ENCODE measurements at places on chromosomes 6 and 20.

GRCh38 chr20:52410731-52411234 is 219.2 kb upstream of the ZFP64 start:
- DNase-seq, result no peak

- no peak for DNase-seq
Measured at GRCh38 chr20:63322933-63323273, 29.9 kb downstream of the COL20A1 start.

GRCh38 chr6:2917801-2918445 is 14.8 kb upstream of the SERPINB9 start:
- no peak for DNase-seq

- DNase-seq, result no peak
Measured at GRCh38 chr20:58438970-58439808, 50.2 kb downstream of the VAPB start.

GRCh38 chr20:31984981-31985471 is 17.1 kb downstream of the XKR7 start:
- DNase-seq, result no peak

- DNase-seq, result peak; percentile 81
Measured at GRCh38 chr20:12053353-12053752, 135.7 kb downstream of the BTBD3 start.

DNA sequence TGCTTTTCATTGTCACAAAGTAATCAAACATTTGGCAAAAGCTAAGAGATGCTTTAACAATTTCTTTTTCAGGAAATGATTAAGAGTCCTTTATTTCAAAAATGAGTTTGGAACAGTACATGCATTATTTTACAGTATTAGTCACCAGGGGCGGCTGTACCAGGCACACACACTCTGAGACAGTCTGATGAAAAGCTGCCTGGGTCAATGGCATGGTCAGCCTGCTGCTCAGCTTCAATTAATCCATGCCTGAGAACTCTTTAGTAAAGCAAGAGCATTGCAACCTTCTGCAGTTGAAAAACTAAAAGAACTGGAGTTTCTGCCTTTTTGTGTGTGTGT is 105.5 kb downstream of the TULP4 start:
- no peak for DNase-seq

DNA sequence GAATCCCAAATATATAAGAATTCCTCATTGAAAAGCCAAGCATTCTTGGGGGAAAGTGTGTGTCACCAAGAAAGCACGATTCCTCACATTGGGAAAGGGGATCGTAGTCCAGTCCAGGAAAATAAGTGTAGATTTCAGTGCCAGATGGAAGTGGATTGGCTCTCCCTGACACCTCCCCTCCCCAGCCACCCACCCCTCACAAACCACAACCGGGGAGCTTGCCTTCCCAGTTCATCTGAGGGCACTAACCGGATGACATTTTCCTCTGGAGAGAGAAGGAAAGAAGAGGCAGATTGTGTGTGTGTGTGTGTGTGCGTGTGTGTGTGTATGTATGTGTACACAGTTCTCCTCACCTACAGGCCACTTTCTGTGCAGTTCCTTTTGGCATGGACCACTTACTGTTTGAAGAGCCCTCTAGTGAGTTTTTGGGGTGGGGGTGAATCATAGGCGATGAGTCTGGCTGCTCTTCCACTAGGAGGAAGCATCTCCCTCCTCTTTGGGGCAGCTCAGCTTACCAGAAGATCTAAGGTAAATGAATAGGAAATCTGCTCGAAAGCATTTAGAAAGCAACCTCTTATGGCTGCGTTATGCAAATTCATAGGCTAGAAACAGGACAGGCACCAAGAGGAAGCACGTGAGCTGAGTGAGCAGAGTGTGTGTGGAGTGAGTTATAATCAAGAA is 20.8 kb downstream of the DAAM2 start:
- DNase-seq, result no peak

- DNase-seq, result no peak
Measured at GRCh38 chr20:15767999-15768741, 805.1 kb downstream of the KIF16B start.

- DNase-seq, result no peak
Measured at GRCh38 chr6:143699430-143699825, 21.7 kb downstream of the PHACTR2 start.

GRCh38 chr20:47278907-47279348 is 77.6 kb downstream of the ZMYND8 start:
- no peak for DNase-seq

DNA sequence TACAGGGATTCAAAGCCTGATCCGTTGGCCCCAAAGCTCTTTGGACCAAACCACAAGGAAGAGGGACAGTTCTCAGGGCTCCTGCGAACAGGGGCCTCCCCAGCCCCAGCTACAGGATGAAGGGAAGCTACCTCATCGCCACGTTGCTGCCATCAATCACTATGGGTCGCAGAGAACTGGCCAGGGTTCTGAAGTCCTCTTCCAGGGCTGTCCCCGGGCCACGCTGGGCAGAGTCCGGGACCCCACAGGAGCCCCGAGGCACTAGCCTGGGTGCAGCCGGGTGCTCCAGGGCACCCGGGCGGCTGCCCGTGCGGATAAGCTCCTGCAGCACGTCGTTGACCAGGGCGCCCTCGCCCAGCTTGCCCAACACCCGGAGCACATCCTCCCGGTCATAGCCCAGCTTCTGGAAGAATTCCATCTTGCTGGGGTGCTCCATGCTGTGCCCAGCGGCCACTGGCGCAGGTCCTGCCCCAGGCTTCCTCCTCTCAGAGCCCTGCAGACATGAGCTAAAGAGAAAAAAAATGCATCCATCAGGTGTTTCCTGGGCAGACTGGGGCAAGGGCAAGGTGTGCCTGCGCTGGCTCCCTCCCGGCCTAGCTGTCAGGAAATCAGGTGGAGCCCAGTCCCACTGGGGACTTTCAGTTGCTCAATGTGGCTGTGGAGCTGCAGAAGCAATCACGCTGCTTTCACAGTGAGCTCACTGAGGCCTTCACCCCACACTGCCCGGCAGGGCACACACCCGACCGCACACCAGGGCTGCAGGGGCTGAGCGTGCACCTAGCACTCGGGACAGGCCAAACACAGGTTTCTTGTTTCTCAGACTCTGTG is 10.5 kb downstream of the ZC3H12D start:
- no peak for DNase-seq

DNA sequence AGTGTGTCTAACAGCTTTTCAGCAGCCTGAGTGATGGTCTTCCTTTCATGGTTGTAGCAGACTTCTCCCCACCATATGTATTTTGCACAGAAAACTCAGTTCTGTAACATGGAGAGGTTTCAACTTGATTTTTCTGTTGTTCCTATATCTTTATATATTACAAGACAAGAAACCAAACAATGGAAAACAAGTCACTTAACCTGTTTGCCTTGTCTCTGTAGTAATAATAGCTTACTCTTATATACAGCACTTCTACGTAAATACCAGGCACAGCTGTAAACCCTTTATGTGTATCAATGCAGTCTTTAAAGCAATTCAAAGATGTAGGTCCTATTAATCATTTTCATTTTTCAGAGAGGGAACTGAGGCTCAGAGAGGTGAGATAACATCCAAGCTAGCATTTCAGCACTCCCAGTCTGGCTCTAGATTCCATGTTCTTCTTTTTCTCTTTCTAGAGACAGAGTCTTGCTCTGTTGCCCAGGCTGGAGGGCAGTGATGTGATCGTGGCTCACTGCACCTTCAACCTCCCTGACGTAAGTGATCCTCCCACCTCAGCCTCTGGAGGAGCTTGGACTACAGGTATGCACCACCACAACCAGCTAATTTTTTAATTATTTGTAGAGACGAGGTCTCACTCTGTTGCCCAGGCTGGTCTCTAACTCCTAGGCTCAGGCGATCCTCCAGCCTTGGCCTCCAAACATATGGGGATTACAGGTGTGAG is 90.4 kb downstream of the DTNBP1 start:
- DNase-seq, result no peak

DNA sequence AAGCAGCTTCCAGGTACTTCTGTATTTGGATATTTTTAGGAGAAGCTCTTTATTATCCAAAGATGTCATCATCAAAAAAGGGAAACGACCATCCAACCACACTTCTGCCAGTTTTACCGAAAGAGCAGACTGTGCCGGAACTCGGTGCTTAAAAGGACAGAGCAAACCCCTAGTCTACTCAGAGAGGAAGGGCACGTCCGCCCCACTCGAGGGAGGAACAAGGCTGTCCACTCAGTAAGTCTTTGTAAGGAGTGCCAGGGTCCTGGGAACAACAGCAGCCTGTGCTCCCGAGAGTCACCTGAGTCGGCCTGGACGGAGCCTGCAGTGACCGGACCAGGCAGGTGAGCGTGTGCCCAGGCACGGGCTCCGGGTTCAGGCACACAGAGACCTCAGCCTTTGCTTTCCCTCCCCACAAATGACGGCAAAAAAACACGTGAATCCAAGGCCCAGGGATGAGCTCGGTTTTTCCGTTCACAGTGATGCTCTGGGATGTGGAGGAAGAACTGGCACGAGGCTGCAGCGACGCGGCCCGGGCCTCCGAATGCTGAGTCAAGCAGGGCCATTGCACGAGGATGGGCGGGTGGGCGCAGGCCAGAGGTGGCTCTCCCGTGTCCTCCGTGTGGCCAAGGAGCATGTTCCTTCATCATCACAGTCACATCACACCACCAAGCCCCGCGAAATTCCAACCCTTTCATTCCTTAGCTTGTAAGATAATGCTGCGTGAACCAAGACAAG is 17.4 kb upstream of the SLCO4A1 start:
- DNase-seq, result no peak
